ENCODE measurements at places on chromosomes 11 and 22.
A peak's percentile ranks its signal among the peaks of the same experiment; 100 is the strongest.

GRCh38 chr11:4704054-4704789 lies at the start of gene MMP26:
MMP26 (plus strand) TSS chr11:4704784.
- no peaks in the 10 kb centered on the region for H3K27me3 ChIP-seq
- H3K4me1 ChIP-seq = no peaks in the 10 kb centered on the region
- H3K27ac ChIP-seq = no peak within 1 kb of the TSS
- H3K36me3 ChIP-seq = no peaks in the 10 kb centered on the region

- H3K36me3 ChIP-seq = peaks cover 3% of the 10 kb centered on the region
- H3K27ac ChIP-seq = no peak overlapping the region
- DNase-seq = no peak
Observed at GRCh38 chr11:85699957-85700741, 14.2 kb upstream of the CCDC89 start.

- H3K4me3 ChIP-seq = no peak overlapping the region
- no peaks in the 10 kb centered on the region for H3K36me3 ChIP-seq
- H3K27ac ChIP-seq = no peak overlapping the region
- no peak for DNase-seq
Observed at GRCh38 chr11:73729594-73730206, 31.2 kb downstream of the RAB6A start.

DNA sequence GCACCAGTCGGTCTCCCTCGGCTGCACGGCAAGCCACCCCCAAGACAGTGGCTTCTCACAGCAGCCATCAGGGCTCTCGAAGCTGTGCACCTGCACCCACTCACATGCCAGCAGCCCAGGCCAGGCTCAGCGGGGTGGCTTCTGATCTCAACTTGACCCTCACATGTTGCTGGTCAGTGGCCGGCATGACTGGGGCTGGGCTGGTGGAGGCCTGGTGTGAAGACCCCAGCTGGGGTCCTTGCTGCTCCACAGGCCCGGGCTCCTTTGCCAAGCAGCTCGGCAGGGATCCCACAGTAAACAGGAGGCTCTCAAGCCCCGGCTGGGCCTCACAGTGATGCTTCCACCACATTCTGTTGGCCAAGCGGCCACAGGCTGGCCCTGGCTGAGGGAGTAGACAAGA lies 128.2 kb downstream of the BRD1 start:
- H3K4me3 ChIP-seq = no peak overlapping the region
- no peak overlapping the region for H3K27ac ChIP-seq
- peaks cover 8% of the 10 kb centered on the region for H3K27me3 ChIP-seq
- DNase-seq = no peak
- H3K4me1 ChIP-seq = no peaks in the 10 kb centered on the region

DNA sequence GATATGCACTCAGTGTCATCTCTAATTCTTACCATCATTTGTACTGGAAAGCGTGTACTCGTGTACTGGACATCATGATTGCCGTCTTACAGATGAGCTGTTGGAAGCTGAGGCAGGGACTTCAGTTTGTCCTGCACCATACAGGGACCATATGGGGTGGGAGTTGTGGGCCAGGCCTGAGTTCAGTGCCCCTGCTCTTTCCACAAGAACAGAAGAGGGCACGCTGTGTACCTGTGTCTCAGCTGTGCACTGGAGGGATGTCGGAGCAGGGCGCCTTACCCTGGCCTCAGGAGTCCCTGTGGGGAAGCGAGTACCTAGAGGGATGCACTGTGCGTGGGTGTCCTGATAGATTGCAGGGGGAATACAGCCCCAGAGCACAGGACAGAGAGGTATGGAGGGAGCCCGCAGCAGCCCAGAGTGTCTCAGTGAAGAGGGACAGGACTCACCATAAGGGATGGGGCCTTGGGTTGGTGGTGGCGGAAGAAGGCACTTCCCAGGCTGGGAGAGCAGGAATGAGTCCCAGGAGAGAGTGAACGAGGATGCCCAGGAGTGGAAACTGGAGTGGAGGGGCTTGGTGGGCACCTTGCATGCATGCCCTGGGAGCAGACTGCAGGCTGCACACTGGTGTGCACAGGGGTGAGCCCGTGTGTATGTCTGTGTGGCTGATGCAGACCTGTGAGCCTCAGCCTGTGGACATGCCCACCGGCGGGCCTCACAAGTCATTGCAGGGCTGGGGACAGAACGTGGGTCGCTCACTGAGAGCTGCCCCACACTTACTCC lies 329.7 kb downstream of the TBC1D22A start:
- no peaks in the 10 kb centered on the region for H3K27me3 ChIP-seq
- H3K36me3 ChIP-seq = no peaks in the 10 kb centered on the region
- no peak overlapping the region for H3K27ac ChIP-seq
- H3K4me3 ChIP-seq = no peak overlapping the region
- no peaks in the 10 kb centered on the region for H3K4me1 ChIP-seq

DNA sequence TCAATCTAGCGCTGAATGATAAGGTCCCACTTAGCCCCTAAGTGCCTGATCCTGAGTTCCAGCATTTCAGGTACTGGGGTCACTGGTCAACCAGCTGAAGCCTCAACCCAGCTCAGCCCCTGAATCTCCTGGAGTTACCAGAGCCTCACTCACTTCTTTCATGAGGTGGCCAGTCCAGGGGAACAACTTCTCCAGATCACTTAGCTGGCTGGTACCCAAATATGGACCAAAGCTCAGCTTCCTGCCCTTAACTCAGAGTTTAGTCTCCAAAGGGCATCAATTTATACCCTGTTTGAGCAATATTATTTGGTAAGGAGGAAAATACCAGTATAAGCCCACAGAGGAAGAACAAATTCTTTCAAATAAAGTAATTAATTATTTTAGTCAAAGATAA lies 105.6 kb downstream of the SLC1A2 start:
- DNase-seq = no peak
- no peak overlapping the region for H3K27ac ChIP-seq
- H3K27me3 ChIP-seq = no peaks in the 10 kb centered on the region
- no peaks in the 10 kb centered on the region for H3K36me3 ChIP-seq
- peaks cover 8% of the 10 kb centered on the region for H3K4me1 ChIP-seq

DNA sequence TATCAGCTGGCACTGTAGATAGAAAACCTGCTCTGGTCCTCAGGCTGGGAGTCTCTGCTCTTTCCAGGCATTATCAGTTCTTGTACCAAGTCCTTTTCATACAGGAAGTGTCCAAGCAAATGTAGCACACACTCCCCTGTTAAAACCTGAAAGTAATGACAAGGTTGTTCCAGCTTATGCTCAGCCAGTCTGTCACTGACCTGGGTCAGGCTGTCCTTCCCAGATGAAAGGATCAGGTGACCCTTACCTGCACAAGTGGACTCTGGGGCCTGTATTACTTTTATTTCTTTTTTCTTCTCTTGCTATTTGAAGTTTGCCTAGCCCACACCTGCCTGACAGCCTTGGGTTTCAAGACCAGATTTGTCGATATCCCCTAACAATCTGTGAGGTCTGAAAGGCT lies 156.3 kb upstream of the SESN3 start:
- DNase-seq = no peak
- H3K27me3 ChIP-seq = no peaks in the 10 kb centered on the region
- no peak overlapping the region for H3K27ac ChIP-seq

DNA sequence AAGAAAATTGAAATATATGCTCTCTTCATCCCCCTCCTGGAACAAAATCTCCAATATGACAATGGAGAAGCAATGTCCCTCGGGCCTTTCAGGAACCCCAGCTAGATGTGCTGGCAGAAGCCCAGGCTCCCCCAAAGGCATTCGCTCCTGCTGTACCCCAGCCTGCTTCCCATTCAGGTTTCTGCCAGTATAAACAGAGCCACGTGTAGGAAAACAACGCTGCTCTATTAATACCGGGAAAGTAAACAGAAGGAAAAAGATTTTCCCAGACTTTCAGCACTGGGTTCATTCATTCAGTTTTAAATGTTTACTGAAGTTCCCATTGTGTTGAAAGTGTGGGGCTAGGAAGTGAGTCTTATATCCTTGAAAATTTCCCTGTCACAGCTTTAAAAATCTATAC lies 147.1 kb downstream of the CADM1 start:
- no peak overlapping the region for H3K4me3 ChIP-seq

DNA sequence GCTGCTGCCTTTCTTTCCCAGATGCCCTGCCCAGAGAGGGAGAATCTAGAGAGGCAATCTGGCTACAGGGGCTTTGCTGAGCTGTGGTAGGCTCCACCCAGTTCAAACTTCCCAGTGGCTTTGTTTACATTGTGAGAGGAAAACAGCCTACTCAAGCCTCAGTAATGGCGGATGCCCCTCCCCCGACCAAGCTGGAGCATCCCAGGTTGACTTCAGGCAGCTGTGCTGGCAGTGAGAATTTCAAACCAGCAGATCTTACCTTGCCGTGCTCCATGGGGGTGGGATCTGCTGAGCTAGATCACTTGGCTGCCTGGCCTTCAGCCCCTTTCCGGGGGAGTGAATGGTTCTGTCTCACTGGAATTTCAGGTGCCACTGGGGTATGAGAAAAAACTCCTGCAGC lies 12.2 kb downstream of the BDNF start:
- no peak overlapping the region for H3K27ac ChIP-seq
- H3K36me3 ChIP-seq = no peaks in the 10 kb centered on the region

- H3K4me1 ChIP-seq = no peaks in the 10 kb centered on the region
- no peak overlapping the region for H3K27ac ChIP-seq
- no peak overlapping the region for H3K4me3 ChIP-seq
- peaks cover 73% of the 10 kb centered on the region for H3K36me3 ChIP-seq
- no peaks in the 10 kb centered on the region for H3K27me3 ChIP-seq
- DNase-seq = no peak
Observed at GRCh38 chr11:68932933-68933577, 29.4 kb downstream of the IGHMBP2 start.

- no peaks in the 10 kb centered on the region for H3K27me3 ChIP-seq
- no peaks in the 10 kb centered on the region for H3K36me3 ChIP-seq
- no peak overlapping the region for H3K27ac ChIP-seq
Observed at GRCh38 chr22:25051073-25051472, 98.6 kb downstream of the KIAA1671 start.

DNA sequence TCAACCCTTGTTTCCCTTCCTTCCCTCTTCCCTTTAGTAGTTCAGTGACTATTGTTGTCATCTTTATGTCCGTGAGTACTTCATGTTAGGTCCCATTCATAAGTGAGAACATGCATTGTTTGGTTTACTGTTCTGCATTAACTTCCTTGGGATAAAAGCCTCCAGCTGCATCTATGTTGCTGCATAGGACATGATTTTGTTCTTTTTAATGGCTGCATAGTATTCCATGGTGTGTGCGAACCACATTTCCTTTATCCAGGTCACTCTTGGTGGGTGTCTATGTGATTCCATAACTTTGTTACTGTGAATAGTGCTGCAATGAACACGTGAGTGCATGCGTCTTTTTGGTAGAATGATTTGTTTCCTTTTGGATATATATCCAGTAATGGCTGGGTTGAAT lies 163.3 kb downstream of the FBXO7 start:
- no peaks in the 10 kb centered on the region for H3K27me3 ChIP-seq
- no peak for DNase-seq
- no peak overlapping the region for H3K4me3 ChIP-seq
- peaks cover 5% of the 10 kb centered on the region for H3K4me1 ChIP-seq
- H3K36me3 ChIP-seq = no peaks in the 10 kb centered on the region

- no peaks in the 10 kb centered on the region for H3K27me3 ChIP-seq
- H3K4me1 ChIP-seq = peaks cover 24% of the 10 kb centered on the region
- H3K4me3 ChIP-seq = peak within 1 kb of the TSS; percentile 97
Observed at GRCh38 chr22:24555165-24556039, at the start of gene SNRPD3. SNRPD3 (plus strand) TSS chr22:24555999; CDS start chr22:24557675, 1,676 bp downstream.

DNA sequence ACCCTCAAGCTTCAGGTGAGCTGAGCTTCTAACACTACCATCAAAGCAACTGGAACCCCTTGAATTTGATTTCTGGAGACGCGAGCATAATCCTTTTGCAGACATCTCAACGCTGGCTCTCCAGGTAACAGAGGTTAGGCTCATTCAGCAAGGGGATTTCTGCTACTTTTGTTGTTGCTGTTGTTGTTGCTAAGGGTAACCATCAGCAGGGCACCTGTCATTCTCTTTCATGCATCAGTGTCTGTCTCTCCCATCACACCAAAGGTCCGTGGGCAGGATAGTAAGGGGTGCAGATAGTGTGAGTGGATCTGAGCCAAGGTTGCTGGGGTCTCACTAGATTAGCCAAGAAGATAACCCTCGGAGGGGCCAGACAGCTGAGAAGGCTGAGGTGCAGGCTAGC lies 90.3 kb downstream of the TP53I11 start:
- no peak overlapping the region for H3K4me3 ChIP-seq
- no peaks in the 10 kb centered on the region for H3K4me1 ChIP-seq
- H3K27ac ChIP-seq = no peak overlapping the region
- DNase-seq = no peak
- no peaks in the 10 kb centered on the region for H3K36me3 ChIP-seq
- no peaks in the 10 kb centered on the region for H3K27me3 ChIP-seq

GRCh38 chr11:44208976-44209603 lies 100.8 kb downstream of the ALX4 start:
- no peak for DNase-seq
- H3K4me1 ChIP-seq = no peaks in the 10 kb centered on the region
- H3K27me3 ChIP-seq = no peaks in the 10 kb centered on the region
- no peaks in the 10 kb centered on the region for H3K36me3 ChIP-seq

GRCh38 chr22:27801202-27801615 lies 347 bp downstream of the MN1 start:
- peak overlapping the region; percentile 43 for H3K27ac ChIP-seq
- H3K4me1 ChIP-seq = peaks cover 15% of the 10 kb centered on the region
- no peaks in the 10 kb centered on the region for H3K27me3 ChIP-seq
- H3K36me3 ChIP-seq = no peaks in the 10 kb centered on the region

GRCh38 chr11:62726915-62727164 lies 417 bp downstream of the HNRNPUL2 start:
- H3K4me3 ChIP-seq = peak overlapping the region; percentile 98
- peaks cover 14% of the 10 kb centered on the region for H3K36me3 ChIP-seq
- no peaks in the 10 kb centered on the region for H3K27me3 ChIP-seq
- peaks cover 6% of the 10 kb centered on the region for H3K4me1 ChIP-seq
- no peak for DNase-seq

DNA sequence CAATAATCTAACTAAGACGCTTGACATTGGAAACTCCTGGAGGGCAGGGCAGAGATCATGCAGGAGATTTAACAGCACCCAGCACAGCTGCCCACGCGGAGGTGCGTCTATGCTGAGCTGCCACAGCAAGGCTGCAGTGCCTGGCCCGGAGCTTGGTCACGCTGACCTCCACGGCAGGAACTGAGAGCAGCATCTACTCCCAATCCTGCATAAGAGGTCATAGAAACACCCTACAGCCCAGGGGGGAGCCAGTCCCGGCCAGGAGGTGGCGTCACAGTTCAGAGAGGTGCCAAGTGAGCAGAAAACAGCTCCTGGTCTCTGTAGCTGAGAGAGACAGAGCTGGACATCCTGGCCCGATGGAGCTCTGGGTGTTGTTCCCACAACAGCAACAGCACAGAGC lies 121.1 kb upstream of the TMEM45B start:
- no peak for DNase-seq
- H3K36me3 ChIP-seq = no peaks in the 10 kb centered on the region
- H3K4me3 ChIP-seq = no peak overlapping the region
- H3K27me3 ChIP-seq = peaks cover 5% of the 10 kb centered on the region

- no peaks in the 10 kb centered on the region for H3K27me3 ChIP-seq
- no peak overlapping the region for H3K27ac ChIP-seq
- H3K4me1 ChIP-seq = no peaks in the 10 kb centered on the region
- no peak overlapping the region for H3K4me3 ChIP-seq
- no peaks in the 10 kb centered on the region for H3K36me3 ChIP-seq
Observed at GRCh38 chr11:115525531-115526006, 21.4 kb upstream of the CADM1 start.

- no peak overlapping the region for H3K27ac ChIP-seq
- H3K4me1 ChIP-seq = no peaks in the 10 kb centered on the region
- no peaks in the 10 kb centered on the region for H3K27me3 ChIP-seq
- DNase-seq = no peak
- H3K36me3 ChIP-seq = no peaks in the 10 kb centered on the region
Observed at GRCh38 chr11:111378185-111378860, 752 bp downstream of the POU2AF1 start.
